Thymus (tissue), 14 donors: ENCODE measurements at places on chromosomes 7 and 10. TPM values are rescaled to one million over a fixed set of nuclear protein-coding genes. Genes with fewer than 3 reads are reported as not detected.

GRCh38 chr7:1403638-1404459, 55.4 kb downstream of the MICALL2 start:
- no peaks in the 10 kb centered on the region for H3K4me1 ChIP-seq
- no peak for DNase-seq
- no peaks in the 10 kb centered on the region for H3K36me3 ChIP-seq
- H3K27me3 ChIP-seq = peaks cover 19% of the 10 kb centered on the region

- H3K4me1 ChIP-seq = peaks cover 26% of the 10 kb centered on the region
- H3K27me3 ChIP-seq = no peaks in the 10 kb centered on the region
- H3K36me3 ChIP-seq = no peaks in the 10 kb centered on the region
Measured at GRCh38 chr10:117431160-117431559, 55.9 kb upstream of the PDZD8 start.

Gene AGMO
- total RNA-seq = 0.57 TPM

GRCh38 chr10:71520042-71520441, 123.3 kb downstream of the CDH23 start:
- H3K27ac ChIP-seq = no peak overlapping the region
- no peaks in the 10 kb centered on the region for H3K4me1 ChIP-seq
- H3K4me3 ChIP-seq = no peak overlapping the region

GRCh38 chr7:44277391-44277790, 48.0 kb downstream of the CAMK2B start:
- H3K27ac ChIP-seq = no peak overlapping the region
- H3K4me3 ChIP-seq = no peak overlapping the region
- H3K36me3 ChIP-seq = no peaks in the 10 kb centered on the region
- peaks cover 27% of the 10 kb centered on the region for H3K27me3 ChIP-seq
- H3K4me1 ChIP-seq = peaks cover 3% of the 10 kb centered on the region
- no peak for DNase-seq

- H3K4me3 ChIP-seq = peak overlapping the region; percentile 66
- peaks cover 45% of the 10 kb centered on the region for H3K4me1 ChIP-seq
- H3K27me3 ChIP-seq = no peaks in the 10 kb centered on the region
- no peak for DNase-seq
- H3K27ac ChIP-seq = peak overlapping the region; percentile 92
Measured at GRCh38 chr10:46267132-46267985, 19.4 kb upstream of the ANTXRL start.

Gene ZNF735
- not detected for total RNA-seq

DNA sequence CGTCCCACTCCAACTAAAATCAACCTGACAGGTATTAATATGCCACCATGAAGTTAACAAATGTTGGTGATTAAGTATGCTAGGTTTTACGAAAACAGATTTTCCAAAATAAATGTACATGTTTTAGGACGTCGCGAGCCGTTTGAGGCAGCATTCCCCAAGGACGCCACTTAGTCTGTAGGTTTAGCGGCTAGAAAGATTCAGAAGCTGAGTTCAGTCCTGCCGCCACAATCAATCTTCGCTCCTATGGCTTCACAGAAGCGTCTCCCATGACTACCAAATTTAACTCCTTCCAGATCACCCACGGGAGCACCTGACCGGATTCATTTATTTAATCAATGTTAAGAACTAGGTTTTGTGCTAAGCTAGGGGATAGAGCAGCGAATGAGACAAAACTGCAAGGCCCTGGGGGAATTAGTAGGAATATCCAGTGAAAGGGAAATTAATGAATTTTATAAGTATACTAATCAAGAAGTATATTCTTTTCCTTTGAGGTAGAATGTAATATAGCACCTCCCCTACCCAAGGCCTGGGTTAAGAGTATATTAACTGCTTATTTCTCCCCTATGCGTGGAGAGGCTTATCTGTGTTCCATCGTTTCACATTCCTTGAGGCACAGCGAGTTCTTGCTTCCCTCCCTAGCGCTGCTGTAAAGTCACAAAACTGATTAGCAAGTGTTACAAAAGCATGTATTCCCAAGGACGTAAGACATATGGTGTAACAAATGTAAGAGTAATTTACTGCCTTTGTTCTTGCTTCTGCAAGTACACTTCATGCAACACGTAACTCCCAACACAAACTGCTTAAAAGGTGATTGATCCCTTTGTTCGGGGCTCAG, 994 bp upstream of the CYP51A1 start:
- peaks cover 2% of the 10 kb centered on the region for H3K27me3 ChIP-seq
- peak overlapping the region; percentile 83 for H3K27ac ChIP-seq
- H3K4me3 ChIP-seq = peak overlapping the region; percentile 64
- H3K36me3 ChIP-seq = peaks cover 3% of the 10 kb centered on the region
- peaks cover 7% of the 10 kb centered on the region for H3K4me1 ChIP-seq

GRCh38 chr7:76063525-76063924, 15.6 kb downstream of the MDH2 start:
- H3K36me3 ChIP-seq = peaks cover 87% of the 10 kb centered on the region
- no peak overlapping the region for H3K4me3 ChIP-seq
- H3K4me1 ChIP-seq = peaks cover 2% of the 10 kb centered on the region
- no peak for DNase-seq

DNA sequence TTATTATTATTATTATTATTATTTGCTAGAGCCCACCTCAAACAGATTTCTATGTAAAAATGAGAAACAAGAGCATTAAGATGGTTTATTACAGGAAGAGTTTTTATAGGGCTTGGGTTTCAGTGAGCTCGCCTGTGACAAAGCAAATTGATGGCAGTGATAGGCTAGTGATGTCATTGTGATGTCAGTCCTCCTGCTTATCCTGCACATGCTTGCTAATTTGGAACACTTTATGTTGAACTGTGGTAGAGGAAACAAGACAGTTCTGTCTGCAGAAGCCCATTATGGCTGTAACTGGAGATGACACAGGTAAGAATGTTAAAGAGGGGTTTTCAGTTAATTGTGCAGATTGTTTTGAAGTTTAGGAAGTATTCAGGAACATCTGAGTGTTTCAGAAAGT, 68.3 kb downstream of the CREM start:
- H3K27me3 ChIP-seq = no peaks in the 10 kb centered on the region
- no peak overlapping the region for H3K4me3 ChIP-seq
- peak overlapping the region; percentile 98 for H3K27ac ChIP-seq
- H3K36me3 ChIP-seq = no peaks in the 10 kb centered on the region
- peaks cover 11% of the 10 kb centered on the region for H3K4me1 ChIP-seq
- DNase-seq = peak; percentile 35

Gene WAPL
- 50.9 TPM for total RNA-seq

- H3K4me1 ChIP-seq = no peaks in the 10 kb centered on the region
- no peaks in the 10 kb centered on the region for H3K27me3 ChIP-seq
- no peak overlapping the region for H3K4me3 ChIP-seq
- DNase-seq = no peak
- H3K36me3 ChIP-seq = no peaks in the 10 kb centered on the region
Measured at GRCh38 chr10:93807371-93807770, 49.6 kb downstream of the LGI1 start.

- no peak for DNase-seq
- no peaks in the 10 kb centered on the region for H3K27me3 ChIP-seq
- no peaks in the 10 kb centered on the region for H3K4me1 ChIP-seq
- H3K36me3 ChIP-seq = no peaks in the 10 kb centered on the region
- H3K27ac ChIP-seq = no peak overlapping the region
Measured at GRCh38 chr7:143975617-143976016, 21.0 kb downstream of the OR2F1 start.
